ENCODE measurements at places on chromosomes 6 and 20.
A peak's percentile ranks its signal among the peaks of the same experiment; 100 is the strongest.

- no peak for DNase-seq
Measured at GRCh38 chr20:34557936-34558319, 590 bp upstream of the MAP1LC3A start.

DNA sequence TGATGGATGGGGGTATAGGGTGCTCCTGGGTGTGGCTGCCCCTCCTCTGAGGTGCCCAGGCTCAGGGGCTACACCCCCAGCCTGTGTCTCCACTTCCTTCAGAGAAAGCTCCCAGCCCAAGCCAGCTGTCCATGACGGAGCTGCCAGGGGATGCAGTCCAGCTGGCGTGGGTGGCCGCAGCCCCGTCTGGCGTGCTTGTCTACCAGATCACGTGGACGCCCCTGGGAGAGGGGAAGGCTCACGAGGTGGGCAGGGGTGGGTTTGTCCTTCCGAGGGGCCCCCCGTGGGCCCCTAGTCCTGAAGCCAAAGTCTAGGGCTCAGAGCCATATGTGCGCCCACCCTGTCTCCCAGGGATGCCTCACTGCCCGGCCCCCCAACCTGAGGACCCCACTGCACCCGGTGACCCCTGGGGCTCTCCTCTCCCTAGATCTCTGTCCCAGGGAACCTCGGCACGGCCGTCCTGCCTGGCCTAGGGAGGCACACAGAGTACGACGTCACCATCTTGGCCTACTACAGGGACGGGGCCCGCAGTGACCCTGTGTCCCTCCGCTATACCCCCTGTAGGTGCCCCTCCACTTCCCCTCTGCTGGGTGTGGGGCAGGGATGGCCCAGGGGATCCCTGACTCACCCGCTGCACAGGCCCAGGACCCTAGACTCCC, 19.8 kb downstream of the COL20A1 start:
- no peak for DNase-seq

GRCh38 chr20:9038791-9039535, 29.9 kb upstream of the PLCB4 start:
- no peak for DNase-seq

- no peak for DNase-seq
Measured at GRCh38 chr6:151070631-151071051, 169.1 kb upstream of the AKAP12 start.

- no peak for DNase-seq
Measured at GRCh38 chr20:20207291-20207690, 155.0 kb downstream of the CFAP61 start.

GRCh38 chr20:43840382-43841070, 74.1 kb upstream of the TOX2 start:
- DNase-seq: peak; percentile 28

DNA sequence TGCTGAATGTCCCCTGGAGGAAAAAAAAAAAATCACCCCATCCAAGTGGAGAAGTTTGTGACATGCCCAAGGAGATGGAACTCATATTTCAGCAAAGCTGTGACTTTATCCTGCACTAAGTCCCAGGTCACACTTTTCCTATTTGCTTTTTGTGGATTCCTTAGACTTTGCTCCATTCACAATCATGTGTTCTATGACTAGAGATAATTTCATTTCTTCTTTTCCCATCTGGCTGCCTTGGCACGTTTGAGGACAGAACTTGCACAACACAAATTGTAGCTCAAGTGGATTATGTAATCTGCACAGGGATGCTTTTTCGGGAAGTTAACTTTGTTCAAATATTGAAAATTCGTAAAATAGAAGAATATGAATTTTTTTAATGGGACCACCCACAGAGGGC, 100.7 kb upstream of the PTPN1 start:
- no peak for DNase-seq
